HCEC 1CT (cell line): ENCODE measurements at places on chromosomes 3 and 15.

DNA sequence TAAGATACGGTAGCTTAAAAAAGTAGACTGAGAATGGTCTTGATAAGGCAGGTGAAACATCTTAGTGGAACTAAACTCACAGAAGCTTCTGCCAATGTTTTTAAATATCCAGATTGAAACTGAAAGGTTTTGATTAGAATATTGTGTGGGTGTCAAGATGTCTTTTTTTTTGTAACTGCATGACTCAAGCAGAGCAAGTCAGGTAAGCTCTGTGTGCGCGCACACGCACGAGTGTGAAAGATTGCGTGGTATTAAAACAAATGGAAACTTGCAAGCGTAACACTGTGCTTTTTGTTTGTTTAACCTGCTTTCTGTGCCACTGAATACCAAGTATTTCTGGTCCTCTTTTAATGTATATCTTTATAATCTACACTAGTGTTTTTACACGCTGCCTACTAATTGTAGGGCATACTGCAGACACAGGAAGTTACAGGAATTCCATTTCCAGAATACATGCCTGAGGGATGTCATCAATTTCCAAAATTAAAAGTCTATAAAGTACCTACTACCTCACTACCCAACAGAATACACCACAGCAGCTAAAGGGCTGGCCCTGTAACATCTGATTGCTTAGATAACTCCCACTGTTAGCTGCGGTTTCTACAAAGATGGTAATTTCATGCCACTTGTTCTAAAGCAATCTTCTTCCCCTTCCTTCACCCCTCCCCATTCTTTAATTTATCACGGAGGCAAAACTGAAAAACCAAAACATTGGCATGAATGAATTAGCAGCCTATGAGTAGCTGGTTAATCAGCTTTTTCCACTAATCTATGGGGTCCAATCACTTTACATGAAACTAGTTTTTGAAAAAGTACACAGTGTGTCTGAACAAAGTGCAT, 472.8 kb downstream of the SHQ1 start:
- DNase-seq: no peak

DNA sequence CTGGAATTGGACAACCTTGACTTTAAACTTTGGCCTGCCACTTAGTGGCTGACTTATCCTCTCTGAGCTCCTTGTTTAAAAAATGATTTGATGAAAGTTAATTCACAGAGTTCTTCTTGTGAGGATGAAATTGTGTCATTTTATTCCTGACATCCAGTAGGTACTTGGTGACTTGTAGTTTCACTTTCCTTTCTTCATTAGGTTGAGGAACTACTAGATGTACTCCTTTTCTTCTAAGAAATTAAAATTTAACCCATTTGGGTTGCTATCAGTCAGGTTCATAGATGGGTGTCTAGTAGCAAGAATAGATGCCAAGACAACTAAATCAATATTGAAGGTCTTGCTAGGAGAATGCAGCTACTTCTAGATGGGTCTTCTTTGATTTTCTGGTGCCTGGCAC, 5.2 kb downstream of the NR1D2 start:
- DNase-seq: no peak

- no peak for DNase-seq
Measured at GRCh38 chr3:153442799-153443487, 280.9 kb downstream of the RAP2B start.

DNA sequence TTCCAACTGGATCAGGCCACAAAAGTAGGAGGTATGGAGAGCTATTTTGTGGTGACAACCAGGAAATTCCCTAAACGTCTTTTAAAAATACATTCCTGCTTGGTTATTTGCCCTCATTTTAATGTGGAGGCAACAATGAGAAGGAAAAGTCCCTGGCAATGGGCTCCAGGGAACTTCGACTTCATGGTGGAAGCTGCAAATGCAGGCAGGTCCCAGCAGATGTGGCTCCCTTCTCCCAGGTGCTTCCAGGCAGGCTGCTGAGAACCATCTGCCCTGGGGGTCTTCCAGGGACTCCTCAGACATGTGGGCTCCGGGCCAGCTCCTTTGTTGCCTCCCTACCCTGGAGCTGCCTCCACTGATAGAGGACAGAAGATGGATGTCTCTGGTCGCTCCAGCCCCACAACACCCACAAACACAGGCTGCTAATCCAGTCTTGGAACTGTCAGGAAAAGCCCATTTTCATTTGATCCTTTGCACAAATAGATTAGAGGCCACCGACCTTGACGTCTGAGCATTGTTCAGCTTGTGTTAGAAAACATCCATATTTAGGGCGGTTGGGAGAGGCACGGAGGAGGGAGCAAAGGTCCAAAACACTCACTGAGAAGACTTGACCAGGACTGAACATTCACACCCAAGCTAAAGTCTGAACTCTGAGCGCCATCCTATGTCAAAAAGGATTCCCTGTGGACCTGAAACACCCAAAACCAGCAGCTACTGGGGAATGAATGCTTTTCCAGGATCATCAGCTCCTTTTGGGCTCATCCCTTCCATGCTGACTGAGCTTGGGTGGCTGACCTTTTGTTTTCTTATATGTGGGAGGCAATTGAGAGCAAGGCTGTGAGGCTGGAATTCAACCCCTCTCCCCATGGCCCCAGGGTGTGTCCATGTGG, 30.2 kb upstream of the SLCO2A1 start:
- no peak for DNase-seq

- no peak for DNase-seq
Measured at GRCh38 chr3:183515968-183516851, 39.3 kb downstream of the KLHL6 start.

DNA sequence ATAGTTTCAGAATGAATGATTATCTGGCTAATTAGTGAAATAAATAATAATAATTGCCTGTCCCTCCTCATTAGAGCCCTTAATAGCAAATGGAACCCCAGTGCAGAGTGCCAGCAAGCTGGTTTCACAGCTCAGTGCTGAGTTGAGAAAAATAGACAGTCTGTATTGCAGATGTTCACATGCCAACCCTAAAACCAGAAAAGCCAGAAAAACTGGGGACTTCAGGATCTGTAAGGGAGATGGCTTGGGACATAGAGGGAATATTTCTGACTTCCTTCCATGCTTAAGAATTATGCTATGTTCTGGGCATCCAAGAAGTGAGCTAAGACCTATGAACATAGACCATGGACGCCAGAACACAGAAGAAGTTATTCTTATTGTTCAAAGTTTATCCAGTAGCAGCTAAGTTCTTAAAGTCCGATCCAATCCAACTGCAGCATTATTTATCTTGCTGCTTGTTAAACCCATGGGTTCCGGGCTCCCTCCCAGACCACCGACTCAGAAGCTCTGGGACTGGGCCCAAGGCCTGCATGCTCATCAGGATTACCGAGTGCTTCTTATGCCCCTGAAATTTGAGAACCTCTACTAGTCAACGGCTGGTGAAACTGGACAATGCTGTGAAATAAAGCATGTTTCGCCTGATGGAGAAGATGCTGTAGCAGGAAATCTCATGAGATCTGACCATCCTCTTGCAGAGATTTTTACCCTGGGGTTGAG, 158.3 kb downstream of the FOXB1 start:
- no peak for DNase-seq

- DNase-seq: no peak
Measured at GRCh38 chr15:47582233-47582632, 135.1 kb upstream of the SEMA6D start.

DNA sequence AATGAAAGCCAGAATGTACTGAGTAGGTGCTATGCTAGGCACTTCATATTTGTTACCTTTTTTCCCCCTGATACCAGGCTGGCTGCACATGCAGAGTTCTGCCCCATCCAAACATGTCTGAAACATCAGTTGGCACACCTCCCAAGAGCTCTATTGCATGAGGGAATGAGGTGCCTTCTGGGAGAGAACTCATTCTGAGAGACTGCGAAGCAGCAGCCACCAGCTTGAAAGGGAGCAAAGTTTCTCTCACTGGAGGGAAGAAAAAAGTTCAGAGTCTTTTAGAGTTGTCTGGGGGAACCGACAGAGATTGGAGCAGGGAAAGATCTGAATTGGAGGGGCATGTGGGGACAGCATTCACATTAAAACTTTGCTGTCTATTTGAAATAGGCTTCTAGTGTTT, 84.1 kb downstream of the AGBL1 start:
- DNase-seq: no peak

DNA sequence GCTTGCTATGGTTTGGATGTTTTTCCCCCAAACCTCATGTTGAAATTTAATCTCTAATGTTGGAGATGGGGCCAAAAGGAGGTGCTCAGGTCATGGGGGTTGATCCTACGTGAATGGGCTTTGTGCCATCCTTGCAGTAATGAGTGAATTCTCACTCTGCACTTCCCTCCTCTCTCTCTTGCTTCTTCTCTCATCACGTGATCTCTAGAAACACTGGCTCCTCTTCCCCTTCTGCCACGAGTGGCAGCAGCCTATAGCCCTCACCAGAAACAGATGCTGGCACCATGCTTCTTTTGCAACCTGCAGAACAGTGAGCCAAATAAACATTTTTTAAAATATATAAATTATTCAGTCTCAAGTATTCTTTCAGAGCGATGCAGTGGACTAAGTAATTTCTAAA, 13.3 kb upstream of the PLSCR1 start:
- no peak for DNase-seq

GRCh38 chr3:48399387-48400172, 27.6 kb downstream of the FBXW12 start:
- no peak for DNase-seq

DNA sequence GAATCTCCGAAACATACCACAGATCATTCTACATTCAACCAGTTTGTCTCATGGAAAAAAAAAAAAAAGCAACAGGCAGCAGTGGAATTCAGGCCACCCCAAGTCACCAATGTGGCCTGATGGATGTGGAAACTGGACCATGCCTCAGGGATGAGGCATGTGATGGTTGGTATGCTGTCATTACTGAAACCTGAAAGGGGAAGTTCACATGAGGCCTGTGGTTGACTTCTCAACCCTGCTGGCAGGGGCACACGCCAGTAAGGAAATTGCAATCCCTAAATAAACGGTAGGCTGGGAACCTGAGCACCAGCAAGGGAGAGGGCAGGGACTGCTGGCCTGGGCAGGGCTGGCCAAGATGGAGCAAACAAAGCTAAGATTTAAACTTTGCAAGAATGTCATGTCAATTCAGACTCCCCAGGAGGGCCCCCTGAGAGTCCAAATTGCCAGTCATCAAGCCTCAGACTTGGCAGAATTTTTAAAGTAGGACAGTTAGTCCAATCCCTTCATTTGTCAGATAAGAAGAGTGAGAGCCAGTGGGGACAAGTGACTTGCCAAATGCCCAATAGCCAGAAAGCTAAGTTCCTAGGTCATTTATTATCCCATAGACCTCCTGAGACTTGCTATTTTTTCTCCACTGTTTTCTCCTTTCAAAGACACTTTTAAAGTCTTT, 310.4 kb downstream of the ERC2 start:
- peak; percentile 45 for DNase-seq

DNA sequence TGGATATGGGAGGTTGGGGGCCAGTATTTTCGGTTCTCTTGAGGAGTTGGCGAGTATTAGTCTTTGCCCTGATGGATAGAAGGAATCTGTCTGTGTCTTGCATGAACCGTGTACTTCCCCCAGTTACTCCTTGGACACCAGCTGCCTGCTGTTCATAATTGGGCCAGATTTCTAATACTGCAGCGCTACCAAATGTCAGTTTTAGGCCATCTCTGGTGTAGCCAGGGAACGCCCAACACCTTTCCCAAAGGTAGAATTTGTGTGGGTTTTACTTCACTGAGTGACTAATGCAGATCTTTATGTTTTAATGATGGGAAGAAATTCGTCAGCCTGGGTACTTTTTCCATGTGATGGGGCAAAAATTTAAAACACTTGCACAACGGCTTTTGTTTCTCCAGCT, 18.4 kb downstream of the FLNB start:
- DNase-seq: no peak

GRCh38 chr3:52196977-52197376, 983 bp upstream of the ALAS1 start:
- no peak for DNase-seq

GRCh38 chr3:68007621-68008226, 353.3 kb upstream of the SUCLG2 start:
- DNase-seq: no peak

DNA sequence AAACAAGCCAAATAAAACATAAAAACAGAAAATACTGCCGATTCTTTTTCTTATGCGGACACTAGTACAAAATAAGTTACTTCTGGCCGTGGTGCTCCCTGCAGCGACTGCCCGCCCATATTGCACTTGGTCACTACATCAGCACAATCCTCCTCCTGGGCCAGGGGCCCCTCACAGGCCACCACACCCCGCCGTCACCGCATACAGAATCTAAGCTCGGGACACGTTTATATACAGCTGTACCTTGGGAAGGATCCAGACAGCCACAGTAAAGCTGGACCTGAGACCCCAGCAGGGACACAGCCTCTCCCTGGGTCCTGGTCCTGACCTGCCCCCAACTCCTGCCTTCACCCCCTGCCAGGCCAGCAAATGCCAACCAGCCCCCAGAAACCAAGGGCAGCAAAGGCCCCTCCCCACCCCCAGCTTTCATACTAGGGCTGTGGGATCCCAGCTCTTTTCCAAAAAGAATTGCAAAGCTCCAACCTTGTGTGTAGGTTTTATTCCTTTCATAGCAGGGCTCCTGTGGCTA, 12.9 kb upstream of the DNAJB8 start:
- DNase-seq: no peak

DNA sequence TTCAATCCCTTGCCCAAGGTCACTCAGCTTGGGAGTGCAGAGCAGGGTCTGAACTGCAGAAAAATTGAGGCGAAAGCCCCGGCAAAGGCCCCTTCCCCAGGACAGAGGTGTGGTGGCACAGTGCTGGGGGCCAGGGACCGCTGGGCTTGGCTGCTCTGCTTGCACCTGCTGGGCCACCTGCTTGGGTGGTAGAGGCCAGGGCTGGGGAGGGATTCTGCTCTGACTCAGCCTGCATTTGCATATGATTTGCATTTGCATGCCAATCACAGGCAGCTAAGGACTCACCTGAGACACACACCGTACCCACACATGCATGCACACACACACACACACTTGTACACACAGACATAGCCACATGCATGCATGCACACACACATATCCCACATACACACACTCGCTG, 9.9 kb downstream of the GRM2 start:
- no peak for DNase-seq

DNA sequence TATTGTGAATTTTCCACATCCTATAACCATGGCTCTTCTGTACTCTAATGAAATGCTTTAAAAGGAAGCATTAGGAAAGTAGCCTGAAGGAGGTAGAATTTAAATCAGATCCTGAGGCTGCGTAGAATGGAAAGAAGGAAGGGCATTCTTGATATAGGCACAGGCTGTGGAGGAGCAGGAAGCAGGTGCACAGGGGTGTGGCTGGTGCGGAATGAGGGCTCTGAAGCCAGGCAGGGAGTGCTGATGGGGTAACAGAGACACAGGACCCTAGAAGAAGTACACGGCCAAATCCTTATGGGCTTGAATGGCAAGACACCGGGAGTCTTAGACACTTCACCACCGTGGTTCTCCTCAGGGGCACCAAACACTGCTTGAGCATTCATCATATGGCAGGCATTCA, 97.0 kb downstream of the MYLK start:
- no peak for DNase-seq
